ENCODE measurements at places on chromosomes 3 and 15.

- peak; percentile 73 for DNase-seq
These were observed 7.8 kb downstream of the BNC1 start for GRCh38 chr15:83276661-83277060.

GRCh38 chr3:140315955-140316354 lies 361.9 kb upstream of the TRIM42 start:
- no peak for DNase-seq

- no peak for DNase-seq
These were observed 480.6 kb downstream of the RBMS3 start for GRCh38 chr3:29761517-29761916.

DNA sequence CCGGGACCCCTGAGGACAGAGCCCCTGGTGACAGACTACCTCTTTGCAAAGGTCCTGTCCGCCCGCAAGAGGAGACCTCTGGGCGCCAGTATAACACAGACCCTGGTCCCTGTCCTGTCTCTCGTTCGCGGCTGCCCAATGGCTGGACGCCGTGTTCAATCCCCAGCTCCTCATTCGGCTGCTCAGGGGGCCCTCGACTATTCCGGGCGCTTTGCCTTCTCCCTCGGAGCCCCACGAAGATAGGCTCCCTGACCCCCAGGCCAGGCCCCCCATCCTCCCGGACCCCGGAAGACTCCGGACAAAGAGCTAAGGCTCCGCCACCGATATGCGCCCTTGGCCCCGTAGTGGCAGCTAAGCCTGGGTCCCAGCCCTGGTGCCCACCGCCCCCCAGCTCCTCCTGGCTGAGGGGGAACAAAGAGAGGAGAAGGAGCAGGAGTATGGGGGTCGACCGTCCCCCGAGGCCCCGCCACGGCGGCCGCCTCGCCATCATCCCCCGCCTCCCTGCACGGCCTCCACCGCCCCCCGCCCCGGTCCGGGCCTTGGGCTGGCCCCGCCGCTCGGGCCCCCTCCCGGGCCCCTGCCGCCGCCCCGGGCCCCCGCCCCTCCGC lies 437 bp downstream of the CELSR3 start:
- no peak for DNase-seq

DNA sequence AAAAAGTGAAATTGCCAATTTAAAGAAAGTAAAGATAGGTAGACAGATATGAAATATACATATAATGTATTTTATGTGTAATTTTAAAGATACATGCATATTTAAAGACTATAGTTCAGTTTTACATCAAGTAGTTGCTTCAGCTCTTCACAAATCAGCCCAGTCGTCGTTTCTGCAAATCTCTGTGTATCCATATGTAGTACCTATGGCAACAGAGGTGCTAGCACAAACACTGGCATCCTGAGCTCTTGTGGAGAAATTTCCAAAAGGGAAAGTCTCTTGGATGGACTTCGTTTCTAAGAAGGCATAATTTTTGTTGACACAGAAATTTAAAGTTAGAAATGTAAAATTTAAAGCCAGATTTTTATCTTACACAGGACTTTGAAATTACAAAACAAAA lies 1284.7 kb downstream of the ROBO1 start:
- no peak for DNase-seq

DNA sequence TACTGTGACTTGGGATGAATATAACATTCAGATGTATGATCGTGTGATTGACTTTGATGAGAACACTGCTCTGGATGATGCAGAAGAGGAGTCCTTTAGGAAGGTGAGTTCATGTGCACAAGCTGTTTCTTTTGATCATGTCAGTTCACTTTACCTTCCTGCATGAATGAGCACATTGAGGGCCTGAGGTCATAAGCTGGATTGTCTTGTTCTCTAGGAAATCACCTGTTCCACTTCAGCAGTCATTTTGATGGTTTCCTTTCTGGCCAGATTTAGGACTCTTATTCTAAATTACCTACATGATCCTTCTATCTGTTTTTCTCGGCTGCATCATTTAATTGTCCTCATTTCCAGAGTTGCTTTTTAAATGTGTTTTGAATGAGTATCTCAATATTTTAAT lies 4.1 kb downstream of the RCN2 start:
- DNase-seq: no peak

- DNase-seq: peak; percentile 95
These were observed 134.0 kb upstream of the IL12A start for GRCh38 chr3:159854500-159855124.

DNA sequence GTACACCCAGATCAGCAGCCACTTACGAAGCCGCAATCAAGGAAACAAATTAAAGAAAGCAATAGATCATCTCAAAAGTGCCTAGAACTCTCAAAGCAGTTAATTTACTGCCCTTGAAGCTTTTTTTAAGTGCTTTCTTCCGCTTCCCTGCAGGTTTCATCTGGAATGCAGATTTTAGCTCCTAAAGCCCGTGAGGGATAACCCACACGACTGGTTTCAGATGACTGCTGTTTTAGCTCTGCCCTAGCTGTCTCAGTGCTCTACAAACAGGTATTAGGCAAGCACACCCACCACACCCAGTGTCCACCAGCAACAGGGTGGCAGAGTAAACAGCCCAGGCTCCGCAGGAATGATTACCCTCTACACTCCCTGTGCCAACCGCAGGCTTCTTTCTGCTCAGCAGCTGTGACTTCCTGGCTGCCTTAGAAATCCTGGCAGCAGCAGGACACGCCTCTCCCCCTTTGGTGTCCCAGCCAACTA lies 126.0 kb downstream of the FMN1 start:
- DNase-seq: peak; percentile 38

DNA sequence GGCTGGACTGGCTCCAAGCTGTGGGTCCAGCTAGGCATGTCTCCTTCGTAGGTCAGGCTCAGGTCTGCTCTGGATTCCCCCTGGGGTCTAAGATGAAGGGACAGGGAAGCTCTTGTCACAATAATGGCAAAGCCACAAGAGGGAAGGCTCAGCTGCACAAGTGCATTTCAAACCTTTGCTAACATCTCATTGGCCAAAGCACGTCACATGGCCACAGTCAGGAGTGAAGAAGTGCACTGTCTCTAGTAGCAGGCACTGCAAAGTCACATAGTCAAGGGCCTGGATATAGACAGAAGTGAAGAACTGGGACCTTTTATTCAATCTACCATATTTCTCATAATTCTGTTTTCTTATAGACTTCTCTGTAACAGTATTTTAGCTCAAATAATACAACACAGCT lies 20.1 kb downstream of the DLEC1 start:
- DNase-seq: no peak

DNA sequence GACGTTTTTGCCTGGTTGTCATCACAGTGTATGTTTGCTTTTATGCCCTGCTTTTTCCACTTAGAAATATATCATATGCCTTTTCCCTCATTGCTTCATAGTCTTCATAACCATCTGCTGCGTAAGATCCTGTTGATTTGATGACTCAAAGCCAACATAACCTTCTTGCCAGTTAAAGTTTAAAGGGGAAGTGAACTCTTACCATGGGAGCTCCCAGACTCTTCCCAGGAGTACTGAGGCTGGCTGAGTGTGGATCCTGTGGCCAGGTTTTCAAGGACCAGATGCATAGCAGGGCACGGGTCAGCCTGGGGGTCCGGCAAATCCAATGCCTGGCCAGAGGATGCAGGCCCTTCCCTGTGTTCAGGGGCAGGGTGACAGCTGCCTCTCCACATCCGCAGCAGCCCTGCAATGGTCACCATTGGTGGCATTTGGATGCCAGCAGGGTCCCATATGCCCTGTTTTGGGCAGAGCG lies 42.0 kb upstream of the SACM1L start:
- peak; percentile 89 for DNase-seq

GRCh38 chr3:174495311-174495710 lies 363.8 kb upstream of the NAALADL2 start:
- peak; percentile 51 for DNase-seq

DNA sequence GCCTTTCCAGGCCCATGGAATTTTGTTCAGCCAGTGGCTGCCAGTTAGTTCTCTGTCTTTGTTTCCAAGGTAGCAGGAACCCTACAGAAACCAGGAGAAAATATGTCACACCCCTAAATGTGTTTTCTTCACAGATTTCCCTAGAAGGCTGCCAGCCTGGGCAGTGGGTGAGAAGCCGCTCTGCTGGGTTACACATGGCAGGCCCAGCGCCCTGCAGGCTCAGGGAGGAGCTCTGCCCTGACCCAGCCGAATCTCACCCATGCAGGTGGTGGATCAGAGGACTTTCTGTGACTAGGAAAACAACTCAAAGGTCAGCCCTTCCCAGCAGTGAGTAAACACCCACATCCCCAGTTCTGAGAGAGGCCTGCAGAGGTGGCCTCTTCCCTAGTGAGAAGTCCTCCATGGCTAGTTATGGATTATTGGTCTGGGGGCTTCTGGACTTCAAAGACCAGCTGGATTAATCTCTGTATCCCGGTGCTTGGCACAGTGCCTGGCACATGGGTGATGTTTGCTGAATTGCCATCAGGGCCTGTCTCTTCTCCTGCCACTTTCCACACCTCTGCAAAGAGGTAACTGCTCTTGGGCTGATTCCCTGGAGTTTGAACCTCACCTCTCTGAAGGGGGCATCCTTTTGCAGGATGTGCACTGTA lies 34.7 kb upstream of the BDH1 start:
- no peak for DNase-seq

DNA sequence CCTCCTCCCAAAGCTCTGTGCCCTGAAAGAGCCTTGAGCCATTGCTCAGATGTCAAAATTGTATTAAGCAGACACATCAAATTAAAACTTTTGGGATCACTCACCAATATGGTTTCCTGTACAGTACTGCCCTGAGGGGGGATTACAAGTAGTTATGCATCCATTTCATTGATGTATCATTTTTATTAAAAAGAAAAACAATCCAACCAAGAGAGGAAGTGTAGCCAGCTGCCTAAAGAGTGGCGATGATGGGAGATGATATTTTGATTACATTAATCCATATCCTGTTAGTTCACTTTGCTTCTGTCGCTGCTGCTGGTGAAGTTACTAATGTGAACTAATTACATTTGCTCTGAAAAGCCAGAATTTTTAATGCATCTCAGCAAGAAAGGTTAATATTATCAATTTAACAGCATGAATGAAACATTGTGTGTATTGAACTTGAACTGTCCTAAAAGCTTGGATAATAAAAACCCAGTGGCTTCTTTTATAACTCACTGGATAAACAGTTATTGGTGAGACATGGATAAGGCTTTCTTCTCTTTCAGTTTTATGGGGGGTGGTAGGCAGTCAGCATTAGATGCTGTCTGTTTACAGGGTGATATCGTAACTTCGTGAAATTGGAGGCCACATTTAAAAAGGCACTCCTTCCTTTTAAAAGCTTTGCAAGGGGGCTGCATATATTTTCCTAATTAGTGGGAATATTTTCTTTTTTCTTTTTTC lies 87.7 kb downstream of the IGF1R start:
- DNase-seq: no peak

DNA sequence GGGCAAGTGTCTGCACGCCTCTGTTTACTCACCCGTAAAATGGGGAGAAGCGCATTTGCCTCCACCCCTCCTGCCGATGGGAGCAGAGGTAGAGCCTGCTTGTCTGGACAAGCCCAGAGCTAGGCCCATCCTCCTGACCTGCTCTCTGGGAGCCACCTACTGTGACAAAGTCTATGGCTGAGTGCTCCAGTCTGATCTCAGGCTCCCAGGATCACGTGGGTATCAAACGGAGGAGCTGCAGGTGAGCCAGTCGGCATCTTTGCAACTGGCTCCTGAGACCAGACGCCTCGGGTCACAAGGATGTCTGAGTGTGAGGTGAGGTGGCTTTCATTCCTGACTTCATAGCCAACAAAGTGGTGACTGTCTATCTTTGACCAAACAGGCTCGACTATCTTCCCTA lies 2.1 kb upstream of the ALDH1A3 start:
- no peak for DNase-seq

DNA sequence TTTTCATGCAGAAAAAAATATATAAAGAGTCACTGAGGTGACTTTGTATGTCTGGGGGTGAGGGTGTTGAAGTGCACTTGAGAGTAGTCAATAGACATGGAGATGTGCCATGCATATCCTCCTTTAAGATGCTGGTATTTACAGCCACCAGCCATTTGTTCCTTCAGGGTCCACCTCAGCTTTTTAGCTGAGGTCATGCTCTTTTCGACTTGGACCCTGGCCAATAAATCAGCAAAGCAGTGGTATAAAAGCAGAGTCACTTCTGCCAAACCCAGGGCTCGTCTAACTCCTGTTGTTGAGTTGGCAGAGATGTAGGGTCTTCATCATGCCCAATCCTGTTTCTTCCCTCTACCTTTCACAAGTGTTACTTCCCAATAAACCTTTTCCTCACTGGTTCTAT lies 75.1 kb upstream of the OSTN start:
- no peak for DNase-seq

DNA sequence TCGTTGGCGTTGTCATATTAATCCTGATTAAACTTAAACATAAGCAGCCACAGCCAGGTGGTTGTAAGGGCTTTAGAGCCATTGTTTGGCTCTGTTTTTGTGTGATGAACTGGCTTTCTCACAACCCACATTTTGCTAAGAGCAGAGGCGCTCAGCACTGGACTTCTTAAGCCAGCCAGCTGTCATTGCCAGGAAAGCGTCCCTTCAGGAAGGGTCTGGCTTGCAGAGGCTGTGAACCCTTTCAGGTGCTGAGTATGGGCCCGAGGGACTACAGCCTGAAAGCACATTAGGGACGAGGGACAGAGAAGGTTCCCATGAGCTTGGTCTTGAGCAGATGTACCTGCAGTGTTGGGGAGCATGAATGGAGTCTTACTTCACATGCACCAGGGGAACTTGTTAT lies 112.3 kb downstream of the CHCHD6 start:
- no peak for DNase-seq

GRCh38 chr15:39248204-39248603 lies 332.7 kb upstream of the THBS1 start:
- DNase-seq: peak; percentile 76

GRCh38 chr15:57640930-57641682 lies 49.4 kb downstream of the MYZAP start:
- DNase-seq: peak; percentile 25

- no peak for DNase-seq
These were observed 4.1 kb upstream of the THSD4 start for GRCh38 chr15:71111181-71111565.

- peak; percentile 54 for DNase-seq
These were observed 195.4 kb upstream of the C2CD4B start for GRCh38 chr15:62360332-62361097.

DNA sequence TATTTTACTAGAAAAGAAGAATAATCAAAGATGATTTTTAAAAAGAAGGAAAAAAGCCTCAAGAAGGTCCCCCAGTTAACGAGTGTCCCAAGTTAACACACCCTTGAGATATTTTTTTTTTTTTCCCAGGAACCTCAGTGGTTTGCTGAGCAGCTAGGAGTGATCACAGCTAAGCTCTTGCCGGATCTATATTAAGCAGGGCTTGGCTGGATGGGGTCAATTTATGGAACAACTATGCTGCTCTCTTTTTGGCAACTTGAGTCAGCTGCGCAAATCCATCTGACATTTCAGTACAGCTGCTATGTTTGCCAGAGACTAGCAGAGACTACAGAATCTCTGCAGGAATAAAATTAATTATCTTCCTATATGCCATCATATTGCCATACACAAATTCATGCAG lies at the start of gene LMOD3:
Gene LMOD3, minus strand, starts transcription at position 193 of the 400 bp plus-strand sequence. CDS start 209 bp downstream, outside the sequence.
- no peak for DNase-seq

- DNase-seq: peak; percentile 95
These were observed 23.6 kb upstream of the TRIM59 start for GRCh38 chr3:160473221-160473620.

GRCh38 chr3:136330900-136331299 lies 80.8 kb downstream of the PCCB start:
- no peak for DNase-seq

GRCh38 chr3:128532012-128532983 lies 39.3 kb upstream of the GATA2 start:
- no peak for DNase-seq
